ENCODE measurements at places on chromosomes 5 and 9.

DNA sequence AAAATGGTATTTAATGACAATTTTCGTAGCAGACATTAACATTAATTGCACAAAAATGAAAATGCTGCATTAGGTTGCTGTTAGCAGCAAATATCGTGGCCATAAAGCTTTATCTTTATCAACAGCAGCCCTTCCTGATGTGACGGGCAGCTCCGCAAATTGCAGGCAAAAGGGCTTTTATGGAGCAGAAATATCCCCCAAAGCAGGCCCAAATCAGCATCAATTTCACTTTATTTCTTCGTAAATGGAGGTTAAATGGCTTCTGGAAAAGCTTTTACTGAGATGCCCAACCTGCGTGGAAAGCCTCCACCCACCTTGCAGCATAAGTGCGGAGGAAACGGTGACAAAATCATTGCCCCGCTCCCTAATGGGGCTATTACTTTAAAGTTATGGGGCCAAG, 77.9 kb upstream of the BARHL1 start:
- DNase-seq = no peak

GRCh38 chr5:7250611-7251010, 145.3 kb upstream of the ADCY2 start:
- no peak for DNase-seq

DNA sequence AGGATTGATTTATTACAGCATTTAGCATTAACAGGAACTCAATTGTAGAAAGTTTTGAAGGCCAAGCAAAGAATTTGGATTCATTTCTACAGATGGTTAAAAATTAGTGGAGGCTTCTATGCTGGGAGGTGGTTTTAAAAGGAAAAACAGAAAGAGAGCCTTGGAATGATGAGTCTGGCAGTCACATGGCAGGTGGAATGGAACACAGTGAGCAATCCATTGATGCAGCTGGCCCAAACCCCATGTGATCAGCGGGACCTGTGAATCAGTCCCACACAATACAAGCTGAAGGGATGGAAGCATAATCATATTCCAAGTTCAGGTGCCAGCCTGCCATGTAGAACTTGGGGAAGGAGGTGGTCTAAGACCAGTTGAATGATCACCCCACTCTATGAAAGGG, 147.9 kb downstream of the PIP5K1B start:
- DNase-seq = no peak

DNA sequence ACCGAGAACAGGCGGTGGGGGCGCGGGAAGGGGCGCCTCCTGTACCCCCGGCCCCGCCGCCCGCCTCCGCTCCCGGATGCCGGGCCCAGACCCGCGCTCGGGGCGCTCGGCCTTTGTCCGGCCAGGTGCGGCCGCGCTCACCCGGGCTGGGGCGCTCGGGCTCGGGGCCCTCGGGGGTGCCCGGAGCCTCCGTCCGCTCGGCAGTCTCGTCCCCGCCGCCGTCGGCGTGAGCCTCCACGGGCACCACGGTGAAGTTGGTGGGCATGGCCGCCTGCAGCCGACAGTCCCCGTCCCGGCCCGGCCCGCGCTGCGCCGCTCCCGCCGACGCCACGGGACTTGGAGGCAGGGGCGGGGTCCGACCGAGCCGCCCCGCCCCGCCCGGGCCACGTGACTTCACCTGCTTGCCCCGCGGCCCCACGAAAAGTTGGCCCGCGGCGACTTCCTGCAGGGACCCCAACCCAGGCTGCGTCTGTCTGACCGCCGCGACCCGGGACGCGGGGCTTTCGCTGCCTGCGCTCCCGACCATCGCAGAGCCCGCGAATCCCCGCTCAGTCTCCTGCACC, at the start of gene SLC12A7:
TSS of gene SLC12A7 (minus strand) at position 337 of the 563 bp plus-strand sequence. CDS start at position 265, 72 bp downstream.
- no peak for DNase-seq

DNA sequence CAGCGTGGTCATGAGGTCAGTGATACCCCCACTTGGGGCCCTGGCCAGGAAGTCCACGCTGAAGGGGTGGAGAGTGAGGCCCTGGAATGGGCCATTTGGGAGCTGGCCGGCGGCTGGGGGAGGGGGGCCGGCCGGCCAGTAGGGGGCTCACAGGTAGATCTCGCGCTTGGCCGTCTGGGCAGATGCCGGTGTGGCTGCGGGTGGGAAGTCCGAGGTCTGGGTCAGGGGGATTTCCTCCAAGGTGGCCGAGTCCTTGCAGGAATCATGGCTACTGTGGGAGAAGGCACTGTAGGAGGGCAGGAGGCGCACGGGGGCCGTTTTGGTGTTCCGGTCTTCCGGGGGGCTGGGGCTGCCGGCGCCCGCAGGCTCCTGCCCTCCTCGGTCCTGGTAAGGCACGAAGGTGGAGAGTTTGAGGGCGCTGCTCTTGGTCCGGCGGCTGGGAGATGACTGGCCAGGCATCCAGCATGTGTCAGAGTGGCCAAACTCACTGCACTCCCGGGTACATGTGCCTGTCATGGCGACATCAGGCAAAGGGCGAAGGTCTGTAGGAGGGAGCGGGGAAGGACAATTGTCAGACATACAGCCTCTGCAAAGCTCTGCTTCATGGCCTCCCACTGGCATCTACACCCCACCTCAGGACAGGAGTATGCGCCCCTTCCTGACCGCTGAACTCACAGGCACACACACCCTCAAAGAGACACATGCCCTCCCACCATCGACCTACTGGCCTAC, 24.1 kb downstream of the PCDH1 start:
- no peak for DNase-seq

DNA sequence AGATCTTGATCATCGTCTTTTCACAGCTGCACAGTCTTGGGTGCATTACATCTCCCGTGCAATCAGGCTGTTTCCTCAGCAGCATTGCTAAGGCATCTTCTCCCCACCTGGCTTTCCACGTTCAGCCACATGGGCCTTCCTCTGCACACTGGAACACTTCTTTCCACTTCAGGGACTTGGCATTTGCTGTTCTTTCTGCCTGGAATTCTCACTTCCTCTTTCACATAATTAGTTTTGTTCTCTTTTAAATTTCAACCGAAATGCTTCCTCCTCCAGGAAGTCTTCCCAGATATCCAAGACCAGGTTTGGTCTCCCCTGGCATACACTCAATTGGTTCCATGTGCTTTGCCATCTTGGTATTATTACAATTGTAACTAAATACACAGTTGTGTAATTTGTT, 43.8 kb downstream of the WHRN start:
- no peak for DNase-seq

- no peak for DNase-seq
Observed at GRCh38 chr5:123617561-123617960, 105.6 kb downstream of the CSNK1G3 start.

- no peak for DNase-seq
Observed at GRCh38 chr5:143445776-143446175, 42.3 kb upstream of the NR3C1 start.

- no peak for DNase-seq
Observed at GRCh38 chr9:27991221-27991620, 417.9 kb upstream of the C9orf72 start.

DNA sequence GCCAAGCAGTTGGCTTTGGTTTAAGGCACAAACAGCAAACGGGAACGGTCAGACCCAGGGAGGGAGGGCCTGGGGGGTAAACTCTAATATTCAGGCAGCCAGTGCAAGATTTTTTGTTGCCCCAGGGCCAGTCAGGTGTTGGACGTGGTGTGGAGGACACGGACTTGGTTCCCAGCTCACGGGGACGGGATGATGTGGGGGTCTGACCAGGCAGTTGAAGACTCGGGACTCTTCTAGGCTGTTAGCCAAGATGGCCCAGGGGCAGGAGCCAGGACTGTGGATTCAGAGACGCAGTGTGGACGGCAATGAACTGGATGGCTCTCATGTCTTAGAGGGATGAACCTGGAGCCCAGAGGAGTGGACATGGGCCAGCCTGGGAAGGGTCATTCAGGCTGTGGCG, 169.2 kb downstream of the C9orf50 start:
- DNase-seq = no peak

- DNase-seq = no peak
Observed at GRCh38 chr9:962023-962422, 14.4 kb upstream of the DMRT3 start.

DNA sequence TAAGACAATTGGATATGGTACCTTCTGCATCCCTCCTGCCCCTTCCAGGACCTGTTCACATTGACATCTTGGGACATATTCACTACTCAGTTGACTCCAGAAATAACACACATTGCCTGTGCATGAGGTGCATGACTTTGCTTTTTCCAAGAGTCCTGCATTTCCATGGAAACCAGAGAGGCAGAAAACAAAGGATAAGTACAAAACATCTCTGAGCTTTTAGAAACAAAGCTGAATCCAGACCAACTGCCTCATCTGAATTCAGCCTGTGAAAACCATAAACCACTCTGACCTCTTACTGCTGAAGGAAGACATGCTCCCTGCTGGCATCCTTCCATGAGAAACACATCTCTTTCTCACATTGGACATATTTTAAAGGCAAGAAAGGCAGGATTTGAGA, 695.1 kb downstream of the TAF11L14 start:
- no peak for DNase-seq

- no peak for DNase-seq
Observed at GRCh38 chr5:132003170-132003744, 8.2 kb downstream of the ACSL6 start.

DNA sequence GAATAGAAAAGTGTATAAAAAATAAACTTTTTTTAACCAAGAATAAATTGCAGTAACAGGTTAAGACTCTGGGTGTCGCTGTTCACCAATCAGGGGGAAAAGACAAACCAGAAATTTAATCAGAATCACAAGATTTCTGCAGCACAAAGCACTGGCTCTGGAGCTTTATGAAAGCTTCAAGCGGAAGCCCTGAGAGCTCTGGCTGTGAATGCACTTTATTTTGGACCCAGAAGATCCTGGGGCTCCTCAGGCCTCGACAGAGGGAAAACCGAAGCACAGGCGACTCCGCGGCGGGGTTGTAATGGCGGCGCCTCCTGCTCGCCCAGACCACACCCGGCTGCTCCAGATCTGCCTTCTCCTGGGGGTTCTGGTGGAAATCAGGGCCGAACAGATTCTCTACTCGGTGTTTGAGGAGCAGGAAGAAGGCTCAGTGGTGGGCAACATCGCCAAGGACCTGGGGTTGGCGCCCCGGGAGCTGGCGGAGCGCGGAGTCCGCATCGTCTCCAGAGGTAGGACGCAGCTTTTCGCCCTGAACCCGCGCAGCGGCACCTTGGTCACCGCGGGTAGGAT, at the start of gene PCDHGA4:
TSS of gene PCDHGA4 (plus strand) at position 122 of the 570 bp plus-strand sequence. CDS start at position 209, 87 bp downstream.
- no peak for DNase-seq

GRCh38 chr5:424301-425110, 18.5 kb upstream of the EXOC3 start:
- DNase-seq = no peak

DNA sequence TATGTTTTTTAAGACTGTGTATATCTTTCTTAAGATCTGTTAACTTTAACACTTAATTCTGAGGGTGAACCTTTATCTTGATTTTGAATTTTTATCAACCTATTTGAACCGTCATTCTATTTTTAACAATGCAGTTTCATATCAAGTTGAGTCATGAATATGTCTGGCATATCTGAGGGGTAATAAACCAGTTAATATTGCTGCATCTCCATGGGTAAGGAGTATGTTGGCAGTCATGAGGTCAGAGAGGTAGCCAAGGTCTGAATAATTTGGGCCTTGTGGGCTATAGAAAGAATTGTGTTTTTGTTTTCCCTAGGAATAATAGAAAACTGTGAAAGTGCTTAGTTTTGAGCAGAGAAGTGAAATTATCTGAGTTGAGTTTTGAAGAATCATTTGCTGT, 419.0 kb downstream of the PLK2 start:
- no peak for DNase-seq

GRCh38 chr5:89307972-89308371, 425.0 kb upstream of the MEF2C start:
- no peak for DNase-seq

DNA sequence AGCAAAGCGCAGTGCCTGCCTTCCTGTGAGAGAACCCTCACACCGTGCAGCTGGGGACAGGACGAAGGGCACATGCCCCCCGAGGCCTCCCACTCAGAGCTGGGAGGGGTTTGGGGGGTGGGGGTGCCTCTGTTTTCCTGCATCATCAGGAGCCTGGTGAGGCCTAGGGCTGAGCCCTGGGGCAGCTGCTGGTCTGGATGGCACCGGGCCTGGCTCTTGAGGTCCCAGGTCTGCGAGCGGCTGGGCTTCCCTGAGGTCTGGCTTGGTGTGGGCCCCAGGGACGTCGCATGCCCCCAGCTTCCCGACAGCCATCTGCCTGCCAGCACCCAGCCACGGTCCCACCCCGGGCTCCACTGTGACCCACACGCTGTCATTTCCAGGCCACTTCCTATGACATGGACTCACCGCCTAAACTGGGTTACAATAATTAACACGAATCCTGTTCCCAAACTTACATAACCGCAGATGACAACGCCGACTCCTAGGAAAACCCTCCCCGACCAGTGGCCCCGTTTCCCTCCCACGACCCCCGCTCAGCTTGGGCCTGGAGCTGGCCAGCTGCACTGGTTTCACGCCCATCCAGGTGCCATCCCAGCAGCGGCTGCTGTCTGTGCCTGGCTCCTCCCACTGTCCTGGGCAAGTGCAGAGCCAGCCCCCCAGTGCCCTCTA, 8.7 kb downstream of the NACC2 start:
- no peak for DNase-seq

GRCh38 chr5:146909255-146910068, 30.9 kb upstream of the PPP2R2B start:
- DNase-seq = no peak

GRCh38 chr9:136705564-136705963, 6.8 kb upstream of the DIPK1B start:
- no peak for DNase-seq

DNA sequence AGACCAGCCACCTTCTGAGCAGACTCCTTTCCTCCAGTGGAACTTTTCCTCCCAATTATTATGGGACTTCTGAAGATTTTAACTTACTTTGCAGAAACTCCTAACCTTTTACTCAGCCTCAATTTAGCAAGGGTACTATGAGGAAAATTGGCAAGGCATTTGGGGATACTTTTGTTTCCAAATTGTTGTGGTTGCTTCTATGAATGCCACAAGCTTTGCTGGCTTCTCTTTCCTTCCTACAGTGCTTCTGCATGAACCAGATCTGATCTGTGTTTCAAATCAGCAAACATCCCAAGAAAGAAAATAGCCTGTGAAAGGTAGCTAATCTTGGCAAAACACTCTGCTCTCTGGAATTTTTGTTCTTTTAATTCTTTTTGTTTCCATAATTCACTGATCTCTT, 57.3 kb upstream of the TAF11L2 start:
- DNase-seq = no peak

GRCh38 chr5:83877911-83878706, 157.5 kb upstream of the HAPLN1 start:
- DNase-seq = no peak

- no peak for DNase-seq
Observed at GRCh38 chr5:137315534-137316345, 183.4 kb downstream of the SPOCK1 start.

DNA sequence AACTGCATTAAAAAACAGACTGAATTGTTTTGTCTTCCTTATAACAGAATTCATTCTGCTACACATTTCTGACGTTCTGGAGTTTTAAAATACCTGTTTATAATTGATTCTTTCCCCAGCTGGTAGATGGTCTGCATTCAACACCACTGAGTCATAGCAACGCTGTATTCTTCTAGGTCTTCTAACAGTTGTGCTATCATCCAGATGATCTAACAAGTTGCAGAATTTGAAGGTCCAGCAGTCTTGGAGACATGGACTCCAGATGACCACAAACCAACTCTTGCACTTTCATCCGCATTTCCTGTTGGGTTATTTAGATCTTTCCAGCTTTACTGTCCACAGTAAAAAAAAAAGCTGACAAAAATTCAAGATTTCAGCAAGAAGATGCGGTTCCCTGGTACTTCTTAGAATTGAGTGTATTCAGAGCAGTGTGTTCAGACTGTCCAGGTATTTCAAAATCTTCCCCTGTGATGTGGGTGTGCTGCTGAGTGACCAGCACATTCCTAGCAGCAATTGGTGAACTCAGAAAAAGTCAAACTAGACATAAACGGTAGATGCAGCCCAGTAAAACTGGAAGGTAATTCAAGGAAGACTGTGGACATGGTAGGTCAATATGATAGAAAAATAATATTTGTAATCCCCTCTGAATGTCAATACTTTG, 50.2 kb downstream of the CSNK1A1 start:
- no peak for DNase-seq

Data from activated CD8-positive, alpha-beta memory T cell treated with anti-CD3 and anti-CD28 coated beads for 48 hours (primary cell).